GM19239 (cell line): ENCODE measurements at places on chromosomes 12 and 14.

DNA sequence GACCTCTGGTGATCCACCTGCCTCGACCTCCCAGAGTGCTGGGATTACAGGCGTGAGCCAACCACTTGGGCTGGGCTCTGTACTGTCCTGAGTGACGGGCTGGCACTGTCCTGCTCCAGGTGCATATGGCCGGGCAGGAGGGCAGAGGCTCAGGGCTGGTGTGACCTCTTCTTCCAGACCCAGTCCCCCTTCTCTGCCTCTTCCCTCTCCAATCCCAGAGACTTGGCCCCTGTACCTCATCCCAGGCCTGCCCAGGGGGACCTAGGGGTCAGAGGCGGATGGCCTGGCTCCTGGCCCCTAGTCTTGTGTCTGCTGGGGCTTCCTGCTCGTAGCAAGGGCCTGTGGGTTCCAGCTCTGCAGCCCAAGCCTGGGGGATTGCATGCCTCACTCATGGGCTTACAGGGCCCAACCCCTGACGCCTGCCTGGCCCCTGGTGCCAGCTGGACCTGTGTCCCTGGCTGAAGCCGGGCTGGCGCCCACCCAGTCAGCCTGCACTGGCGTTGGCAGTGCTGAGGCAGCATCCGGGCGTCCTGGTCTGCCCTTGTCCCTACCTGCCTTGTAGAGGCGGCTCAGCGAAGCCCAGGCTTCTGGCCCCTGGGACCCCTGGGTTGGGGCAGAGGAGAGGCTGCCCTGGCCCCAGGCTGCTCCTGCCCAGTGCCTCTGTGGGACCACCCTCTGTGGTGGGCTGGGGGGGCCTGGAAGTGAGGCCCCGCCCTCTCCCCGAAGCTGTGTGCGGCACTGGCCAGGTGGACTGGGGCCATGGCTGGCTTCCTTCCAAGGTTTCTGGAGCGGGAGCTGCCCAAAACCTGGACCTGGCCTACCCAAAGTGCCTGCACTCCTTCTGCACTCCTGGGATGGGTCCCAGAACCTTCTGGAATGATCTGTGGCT is 4.3 kb downstream of the TEDC1 start:
- no peak for DNase-seq

- peak; percentile 56 for DNase-seq
Observed at GRCh38 chr14:68843471-68844209, 50.8 kb upstream of the ZFP36L1 start.

DNA sequence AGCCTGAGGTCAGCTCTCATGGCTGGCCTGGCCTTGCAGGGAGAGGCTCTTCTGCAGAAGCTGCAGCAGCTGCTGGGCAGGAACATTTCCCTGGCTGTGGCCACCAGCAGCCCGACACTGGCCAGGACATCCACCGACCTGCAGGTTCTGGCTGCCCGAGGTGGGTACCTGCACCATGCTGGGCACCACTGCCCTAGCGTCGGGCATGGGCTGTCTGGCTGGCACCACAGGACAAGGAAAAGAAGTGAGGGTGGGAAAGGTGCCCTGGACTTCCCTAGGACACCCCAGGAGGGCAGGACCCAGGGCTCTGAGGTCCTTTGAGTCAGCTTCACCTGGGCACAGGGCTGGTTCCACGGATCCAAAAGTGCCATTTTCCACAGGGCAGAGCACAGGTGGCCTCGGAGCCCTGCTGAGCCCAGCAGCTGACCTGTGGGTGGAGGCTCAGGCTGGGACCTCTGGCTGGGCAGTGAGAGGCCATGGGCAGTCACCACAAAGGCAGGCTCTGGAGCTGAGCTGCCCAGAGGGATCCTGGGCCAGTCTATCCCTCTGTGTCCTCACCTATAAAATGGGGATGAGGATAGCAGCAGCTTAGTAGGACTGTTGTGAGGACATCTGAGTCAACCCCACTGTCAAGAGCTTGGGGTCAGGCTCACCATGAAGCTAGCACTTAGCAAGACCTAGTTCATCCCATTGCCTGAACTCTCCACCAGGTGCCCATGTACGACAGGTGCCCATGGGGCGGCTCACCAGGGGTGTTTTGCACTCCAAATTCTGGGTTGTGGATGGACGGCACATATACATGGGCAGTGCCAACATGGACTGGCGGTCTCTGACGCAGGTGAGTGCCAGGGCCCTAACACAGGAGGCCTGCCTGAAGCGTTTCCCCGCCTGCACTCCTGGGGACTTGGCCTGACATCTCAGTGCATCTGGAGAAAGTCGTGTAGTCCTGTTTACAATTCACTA is 4.9 kb downstream of the PLD4 start:
- no peak for DNase-seq

- no peak for DNase-seq
Observed at GRCh38 chr12:66092559-66093269, 37.8 kb downstream of the LLPH start.

DNA sequence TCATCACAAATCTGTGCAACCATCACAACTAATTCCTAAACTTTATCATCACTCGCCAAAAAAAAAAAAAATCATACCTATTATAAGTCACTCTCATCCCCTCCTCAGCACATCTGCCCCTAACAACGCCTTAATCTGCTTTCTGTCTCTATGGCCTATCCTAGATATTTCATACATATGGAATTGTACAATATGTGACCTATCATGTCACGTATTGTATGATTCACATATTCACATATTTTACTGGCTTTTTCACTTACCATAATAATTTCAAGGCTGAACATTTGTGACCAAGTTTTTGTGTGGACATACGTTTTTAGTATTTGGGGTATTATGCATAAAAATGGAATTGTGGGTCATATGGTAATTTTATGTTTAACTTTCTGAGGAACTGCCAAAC is 400.7 kb downstream of the DAD1 start:
- no peak for DNase-seq

DNA sequence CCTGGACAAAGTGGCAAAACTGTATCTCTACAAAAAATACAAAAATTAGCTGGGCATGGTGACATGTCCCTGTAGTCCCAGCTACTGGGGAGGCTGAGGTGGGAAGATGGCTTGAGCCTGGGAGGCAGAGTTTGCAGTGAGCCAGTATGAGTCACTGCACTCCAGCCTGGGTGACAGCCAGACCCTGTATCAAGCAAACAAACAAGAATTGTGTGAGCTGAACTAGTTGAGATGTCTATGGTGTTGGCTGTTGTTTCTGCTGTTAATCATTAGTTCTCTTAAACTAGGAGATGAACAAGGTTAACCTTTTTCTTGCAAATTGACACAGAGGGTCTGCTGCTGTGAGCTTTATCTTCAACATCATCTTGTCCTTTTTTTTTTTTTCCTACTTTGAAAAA is 23.6 kb downstream of the RASSF3 start:
- DNase-seq: no peak

DNA sequence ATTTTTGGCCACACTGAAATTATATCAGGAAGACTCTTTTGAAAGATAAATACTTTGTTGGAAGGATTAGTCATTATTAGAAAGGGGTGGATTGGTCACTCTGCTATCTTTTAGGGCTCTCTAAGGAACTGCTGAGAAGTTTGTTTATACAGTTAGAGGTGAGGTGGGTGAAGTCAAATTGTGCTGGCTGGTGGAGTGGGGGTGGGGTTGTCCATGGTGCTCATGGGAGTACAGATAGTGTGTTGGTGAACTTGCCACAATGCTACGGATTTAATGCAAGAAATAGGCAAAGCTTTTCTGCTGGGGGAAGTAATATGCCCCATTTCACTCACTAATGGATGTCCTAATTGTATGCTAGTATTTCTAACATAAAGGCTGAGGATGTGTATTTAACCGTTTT is 35.8 kb downstream of the SUSD6 start:
- DNase-seq: no peak

DNA sequence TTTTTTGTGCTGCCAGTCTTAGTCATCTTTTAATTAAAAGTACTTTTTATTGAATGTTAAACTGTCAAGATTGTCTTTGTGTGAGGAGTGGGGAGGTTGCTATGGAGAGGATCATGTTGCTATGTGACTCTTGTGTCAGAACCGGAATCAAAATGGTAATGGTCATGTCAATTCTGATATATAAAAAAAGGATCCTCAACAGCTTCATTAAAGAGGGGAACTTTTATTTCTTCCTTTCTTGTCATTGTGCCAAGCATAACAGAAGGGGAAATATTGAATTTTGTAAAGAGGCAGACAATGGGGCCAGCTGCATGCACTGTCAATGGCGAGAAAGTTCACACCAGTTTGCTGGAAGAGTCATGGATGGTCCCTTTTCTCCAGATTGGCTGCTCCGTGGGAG is 564.8 kb downstream of the VRK1 start:
- no peak for DNase-seq

DNA sequence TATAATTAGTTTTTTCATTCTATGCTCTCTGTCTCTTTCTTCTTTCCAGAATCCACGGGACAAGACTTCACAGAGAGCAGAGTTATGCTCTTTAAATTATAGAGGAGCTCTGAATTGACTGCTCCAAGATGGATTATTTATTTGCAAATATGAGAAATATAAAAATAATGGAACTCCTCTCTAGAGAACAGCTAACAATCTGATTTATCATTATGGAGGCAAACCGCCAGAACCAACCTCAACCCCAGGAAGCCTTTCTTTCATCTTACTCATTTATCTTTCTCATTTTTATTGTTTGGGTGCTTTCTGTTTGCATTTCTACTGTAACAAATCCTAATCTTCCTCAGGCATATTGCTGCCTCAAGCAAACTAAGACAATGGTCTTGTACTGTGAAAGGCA is 216.5 kb downstream of the C12orf50 start:
- DNase-seq: no peak

- no peak for DNase-seq
Observed at GRCh38 chr12:119808441-119808840, 68.7 kb downstream of the CIT start.

- no peak for DNase-seq
Observed at GRCh38 chr12:27464220-27464554, 17.7 kb downstream of the SMCO2 start.

DNA sequence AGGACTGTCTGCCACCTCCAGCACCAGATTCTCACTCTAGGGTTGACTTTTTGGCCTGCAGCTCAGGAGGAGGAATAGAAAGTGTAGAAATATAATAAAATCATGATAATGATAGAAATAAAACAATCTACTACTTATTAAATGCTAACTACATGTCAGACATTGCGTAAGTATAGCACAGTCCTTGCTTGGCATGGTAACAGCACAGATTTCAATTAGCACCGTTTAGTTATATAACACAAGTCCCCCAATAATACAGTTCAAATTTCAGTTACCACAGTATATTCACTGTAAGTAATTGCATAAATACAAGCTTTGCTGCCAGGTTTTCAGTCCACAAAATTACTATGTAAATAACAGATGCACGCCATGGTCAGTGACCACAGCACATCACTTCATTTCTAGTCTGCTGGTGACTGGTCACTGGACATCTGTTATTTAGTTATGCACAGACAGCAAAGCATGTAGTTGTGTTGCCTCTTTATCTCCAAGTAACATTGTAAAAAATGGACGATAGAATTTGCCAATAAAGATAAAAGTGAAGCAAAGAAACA is 6.5 kb upstream of the GLT8D2 start:
- DNase-seq: no peak

DNA sequence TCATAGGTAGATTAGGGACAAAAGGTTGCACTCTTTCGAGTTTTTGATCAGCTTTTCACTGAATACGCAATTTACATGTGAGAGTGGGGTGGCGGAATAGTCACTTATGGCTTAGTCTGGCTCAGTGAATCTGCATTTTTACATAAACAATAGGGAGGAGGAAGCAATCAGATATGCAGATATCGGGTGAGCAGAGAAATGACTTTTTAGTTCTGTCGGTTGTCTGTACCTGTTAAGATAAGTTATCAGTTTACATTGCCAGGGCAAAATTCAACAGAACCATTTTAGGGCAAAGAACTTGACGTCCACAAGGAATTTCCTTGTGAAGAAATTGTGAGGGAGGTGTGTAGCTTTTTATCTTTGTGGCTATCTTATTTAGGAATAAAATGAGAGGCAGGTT is 15.4 kb upstream of the EGLN3 start:
- no peak for DNase-seq

DNA sequence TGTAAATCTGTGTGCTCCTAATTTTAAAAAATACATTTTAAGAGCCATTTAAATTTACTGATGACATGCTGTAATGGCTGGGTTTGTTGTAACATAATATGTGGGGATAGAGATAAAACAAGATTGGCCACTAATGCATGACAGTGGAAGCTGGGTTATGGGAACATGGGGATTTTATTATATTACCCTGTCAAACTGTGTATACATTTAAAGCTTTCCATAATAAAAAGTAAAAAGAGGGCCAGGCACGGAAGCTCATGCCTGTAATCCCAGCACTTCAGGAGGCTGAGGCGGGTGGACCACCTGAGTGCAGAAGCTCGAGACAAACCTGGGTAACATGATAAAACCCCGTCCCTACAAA is 9.1 kb downstream of the TMEM233 start:
- no peak for DNase-seq

- DNase-seq: no peak
Observed at GRCh38 chr14:33414041-33414440, 475.4 kb downstream of the NPAS3 start.

DNA sequence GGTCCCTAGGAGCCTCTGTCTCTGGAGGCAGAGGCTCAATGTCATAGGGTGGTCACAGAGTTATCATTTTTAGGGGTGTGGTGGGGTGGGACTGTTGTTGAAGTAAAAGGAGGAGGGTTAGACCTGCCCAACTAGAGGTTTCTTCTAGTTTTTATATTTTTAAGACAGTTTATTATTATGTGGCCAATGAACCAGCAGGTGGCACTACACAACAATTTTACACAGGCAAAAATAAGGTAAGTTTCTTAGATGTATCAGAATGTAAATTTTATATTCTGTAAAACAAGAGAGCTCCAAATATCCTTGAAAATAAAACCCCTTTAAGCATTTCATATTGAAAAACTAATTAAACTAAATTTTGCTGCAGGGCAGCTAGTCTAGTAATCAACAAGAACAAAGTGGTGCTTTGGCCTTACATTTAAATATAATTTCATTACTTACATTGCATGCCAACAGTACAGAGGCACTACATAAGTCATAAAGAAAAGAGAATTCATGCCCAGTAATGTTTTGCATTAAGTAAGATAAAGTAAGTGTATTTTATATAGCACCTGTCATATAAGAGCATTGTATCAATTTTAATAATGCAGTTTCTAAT is 22.2 kb upstream of the OVCH1 start:
- peak; percentile 8 for DNase-seq

- DNase-seq: no peak
Observed at GRCh38 chr14:104658325-104658712, 31.1 kb upstream of the INF2 start.

- no peak for DNase-seq
Observed at GRCh38 chr12:79347866-79348265, 342.9 kb downstream of the PAWR start.

- no peak for DNase-seq
Observed at GRCh38 chr14:21702316-21702715, 28.7 kb upstream of the OR4E1 start.

GRCh38 chr12:124433147-124433874 is 134.1 kb downstream of the NCOR2 start:
- no peak for DNase-seq

- DNase-seq: no peak
Observed at GRCh38 chr12:19432309-19433170, 6.8 kb upstream of the AEBP2 start.

GRCh38 chr12:111840807-111841206 is 1.2 kb upstream of the MAPKAPK5 start:
- DNase-seq: no peak

- DNase-seq: no peak
Observed at GRCh38 chr12:40907115-40907527, 214.9 kb downstream of the CNTN1 start.

- DNase-seq: no peak
Observed at GRCh38 chr14:69263771-69264170, 3.8 kb downstream of the GALNT16 start.
